Foreskin melanocyte (primary cell): ENCODE measurements at places on chromosomes 7 and 10.

DNA sequence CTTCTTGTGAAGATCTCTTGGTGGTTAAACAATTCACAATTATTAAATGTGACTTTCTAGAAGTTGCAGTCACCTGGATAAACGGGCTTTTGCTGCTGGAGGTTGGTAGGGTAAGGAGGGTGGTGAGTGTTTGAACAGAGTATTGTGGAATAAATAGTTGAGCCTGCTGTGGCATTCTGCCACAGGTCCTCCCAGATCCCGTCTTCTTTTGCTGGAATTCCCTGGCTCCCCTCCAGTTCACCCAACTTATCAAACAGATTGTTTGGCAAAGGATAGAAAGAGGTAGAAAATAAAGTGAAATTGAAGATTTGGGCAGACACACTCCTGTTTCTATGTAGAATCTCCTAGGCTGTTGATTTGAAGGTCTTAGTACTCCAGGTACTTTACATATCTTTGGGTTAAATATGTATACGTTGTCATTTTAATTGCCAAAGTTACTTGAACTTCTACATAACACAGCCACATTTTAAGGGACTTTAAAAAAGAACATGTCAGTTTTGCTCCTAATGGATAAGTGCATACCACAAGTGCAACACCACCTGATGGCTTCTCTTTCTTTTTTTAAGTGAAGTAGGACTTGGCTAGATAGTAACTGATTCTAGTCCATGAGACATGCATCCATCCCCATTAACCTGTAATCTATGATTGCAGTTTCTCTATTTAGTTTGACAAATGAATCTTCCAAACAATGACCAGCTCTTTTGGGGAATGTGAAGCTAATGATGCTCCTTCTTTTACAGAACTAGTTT is 83.0 kb downstream of the ARL4A start:
- no peak for DNase-seq

GRCh38 chr7:34096198-34096651 is 190.9 kb downstream of the BMPER start:
- no peak for DNase-seq

- DNase-seq: no peak
Measured at GRCh38 chr7:116548506-116548905, 23.7 kb downstream of the CAV1 start.

- DNase-seq: peak; percentile 47
Measured at GRCh38 chr10:98269435-98269912, 1.5 kb upstream of the LOXL4 start.

DNA sequence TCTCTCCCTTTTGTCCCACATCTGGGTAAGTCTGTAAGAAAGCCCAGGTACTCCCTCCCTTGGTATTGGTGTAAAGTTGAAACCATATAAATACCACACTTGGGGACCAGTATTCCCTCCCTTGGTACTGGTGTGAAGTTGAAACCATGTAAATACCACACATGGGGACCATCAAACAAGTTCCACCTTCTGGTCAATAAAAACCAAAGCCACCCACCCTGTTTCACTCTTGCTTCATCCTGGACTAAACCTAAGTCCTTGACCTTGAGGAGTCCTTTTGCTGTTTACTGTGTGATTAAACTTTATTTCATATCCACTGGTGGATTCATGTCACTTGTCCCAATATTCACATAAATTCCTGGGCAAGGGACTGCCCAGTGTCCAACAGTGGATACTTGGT is 8.4 kb downstream of the P4HA1 start:
- DNase-seq: no peak

GRCh38 chr7:124072603-124073309 is 39.9 kb upstream of the TMEM229A start:
- peak; percentile 67 for DNase-seq

- peak; percentile 80 for DNase-seq
Measured at GRCh38 chr10:88979153-88979562, 11.4 kb upstream of the FAS start.

DNA sequence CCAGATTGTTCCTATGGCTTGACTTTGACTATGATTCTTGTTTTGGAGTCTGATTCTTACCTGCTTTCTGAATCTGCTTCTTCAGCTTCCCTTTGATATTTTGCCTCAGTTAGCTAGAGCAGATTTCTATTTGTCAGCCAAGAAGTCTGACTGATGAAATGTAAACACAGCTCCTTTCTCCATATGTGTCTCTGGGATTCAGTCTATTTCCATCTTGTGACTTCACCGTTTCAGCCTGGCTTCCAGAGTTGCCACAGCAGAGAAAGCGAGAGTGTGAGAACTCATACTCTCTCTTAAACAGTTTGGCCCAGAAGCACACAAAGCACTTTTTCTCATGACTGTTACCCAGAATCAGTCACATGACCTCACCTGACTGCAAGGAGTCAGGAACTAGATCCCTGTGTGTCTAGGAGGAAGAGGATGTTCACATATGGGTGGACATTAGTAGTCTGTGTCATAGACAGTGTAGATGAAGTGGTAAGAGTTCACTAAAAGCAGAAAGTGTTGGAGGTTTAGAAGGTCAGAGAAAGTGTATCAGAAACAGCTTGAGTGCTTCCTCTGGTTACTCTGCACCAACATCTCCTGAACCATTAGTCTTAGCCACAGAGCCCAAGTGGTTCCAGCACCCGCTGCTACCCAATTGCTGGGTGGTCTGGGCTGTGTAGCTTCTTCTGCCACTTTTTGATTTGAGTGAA is 103.4 kb upstream of the CDK6 start:
- DNase-seq: no peak

DNA sequence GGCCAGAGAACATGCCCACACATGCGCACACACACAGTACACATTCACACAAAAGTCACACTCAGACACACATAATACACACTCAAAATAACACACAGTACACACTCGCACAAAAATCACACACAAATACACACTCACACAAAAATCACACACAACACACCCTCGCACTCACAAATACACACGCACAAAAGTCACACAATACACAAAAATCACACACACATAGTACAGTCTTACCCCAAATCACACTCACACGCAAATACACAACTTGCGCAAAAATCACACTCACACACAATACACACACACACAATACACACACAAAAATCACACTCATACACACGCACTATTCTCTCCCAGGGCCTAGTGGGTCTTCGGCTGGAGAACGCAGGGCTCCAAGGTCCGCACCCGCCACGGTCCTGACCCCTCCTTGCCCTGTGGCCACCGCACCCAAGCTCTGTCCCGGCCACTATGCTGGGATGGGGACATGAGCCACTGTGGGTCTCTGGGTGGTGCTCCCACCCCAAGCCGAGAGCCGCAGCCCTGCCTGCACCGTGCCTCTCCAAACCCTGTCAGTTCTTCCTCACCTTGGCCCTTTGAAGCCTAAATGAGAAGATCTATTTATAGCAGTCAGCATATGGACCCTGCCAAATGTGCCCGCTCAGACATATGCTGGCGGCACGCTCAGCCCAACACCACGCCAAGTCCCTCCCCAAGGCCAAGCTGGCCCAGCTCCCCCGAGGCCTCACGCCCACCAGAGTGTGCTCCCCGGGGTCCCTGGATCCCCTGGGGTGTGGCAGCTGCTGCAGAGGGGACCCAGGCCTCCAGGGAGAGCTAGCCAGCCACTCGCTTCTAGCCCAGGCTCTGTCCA is 55.9 kb downstream of the ELFN1 start:
- no peak for DNase-seq

DNA sequence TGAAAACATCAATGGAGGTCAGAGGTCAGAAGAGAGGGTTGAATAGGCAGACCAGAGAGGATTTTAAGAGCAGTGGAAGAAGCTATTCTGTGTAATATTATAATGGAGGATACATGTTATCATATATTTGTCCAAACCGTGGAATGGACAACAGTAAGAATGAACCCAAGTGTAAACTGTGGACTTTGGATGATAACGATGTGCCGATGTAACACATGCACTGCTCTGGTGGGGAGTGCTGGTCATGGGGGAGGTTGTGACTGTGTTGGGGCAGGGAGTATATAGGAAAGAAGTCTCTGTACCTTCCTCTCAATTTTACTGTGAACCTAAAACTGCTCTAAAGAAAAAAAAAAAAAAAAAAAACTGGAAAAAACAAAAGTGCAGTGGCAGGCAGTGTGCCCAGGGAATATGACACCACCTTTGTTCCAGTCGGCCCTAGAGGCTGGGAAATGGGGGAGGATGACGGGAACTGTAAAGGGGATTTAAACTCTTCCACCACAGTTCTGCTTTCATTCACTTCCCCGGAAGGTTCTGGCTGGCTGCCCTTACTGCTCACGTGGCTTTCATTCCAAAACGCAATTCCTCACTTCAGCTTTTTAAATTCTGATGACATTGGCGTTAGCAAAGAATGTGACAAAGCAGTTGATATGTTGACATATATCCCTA is 113.7 kb upstream of the ANKRD1 start:
- DNase-seq: peak; percentile 60

GRCh38 chr7:17619196-17619818 is 320.9 kb downstream of the AHR start:
- DNase-seq: no peak

GRCh38 chr7:156558198-156558597 is 82.4 kb upstream of the RNF32 start:
- DNase-seq: no peak

DNA sequence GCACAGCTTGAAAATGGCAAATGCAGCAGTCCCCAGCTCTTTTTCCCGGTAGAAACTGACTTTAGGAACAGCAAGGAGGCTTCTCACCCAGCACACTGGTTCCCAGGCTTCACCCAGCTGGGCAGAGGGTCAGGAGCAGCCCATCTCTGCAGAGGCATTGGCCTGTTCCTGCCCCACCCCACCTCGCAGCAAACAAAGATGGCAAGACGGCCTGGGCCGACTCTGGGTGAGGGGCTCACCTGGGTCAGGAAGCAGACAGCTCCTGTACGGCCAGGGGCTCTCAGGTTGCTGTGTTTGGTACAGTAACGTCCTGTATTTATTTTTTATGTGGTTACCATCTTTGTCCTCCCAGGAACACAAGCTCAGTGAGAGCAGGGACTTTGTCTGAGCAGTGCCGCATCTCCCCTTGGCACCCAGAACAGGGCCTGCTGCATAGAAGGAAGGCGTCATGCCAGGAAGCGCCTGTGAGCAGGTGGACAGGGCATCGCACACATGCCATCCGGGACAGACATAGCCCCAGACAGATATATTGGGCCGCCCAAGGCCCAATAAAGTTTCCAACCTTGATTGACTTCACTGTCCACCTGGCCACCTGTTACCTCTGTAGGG is 585.0 kb upstream of the FOXK1 start:
- DNase-seq: no peak

GRCh38 chr7:38323156-38323555 is 49.7 kb upstream of the TARP start:
- no peak for DNase-seq

DNA sequence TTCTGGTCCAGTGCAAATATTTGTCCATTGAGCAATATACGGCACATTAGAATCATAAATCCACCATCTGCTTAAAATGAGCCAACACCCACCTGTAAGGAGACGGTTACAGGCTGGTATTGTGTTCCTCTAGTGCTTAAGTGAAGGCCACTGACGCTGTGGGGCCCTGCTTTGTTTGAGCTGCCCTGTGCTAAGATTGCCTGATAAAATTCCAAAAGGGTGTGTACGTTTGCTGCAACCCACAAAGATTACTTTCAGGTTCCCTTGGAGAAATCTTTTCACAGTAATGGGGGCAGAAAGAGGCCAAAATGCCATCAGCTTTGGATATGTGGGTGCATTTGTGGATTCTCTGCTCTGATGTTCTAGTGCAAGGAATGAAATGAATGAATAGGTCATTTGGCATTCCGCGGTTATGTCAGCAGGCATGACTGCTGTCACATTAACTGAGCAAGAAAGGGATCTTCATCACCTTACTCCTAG is 34.4 kb downstream of the AGR3 start:
- no peak for DNase-seq

GRCh38 chr7:143299840-143300239 is 11.7 kb downstream of the CASP2 start:
- no peak for DNase-seq

- peak; percentile 70 for DNase-seq
Measured at GRCh38 chr10:29949411-29950011, 109.9 kb downstream of the JCAD start.

- DNase-seq: no peak
Measured at GRCh38 chr10:48450741-48451466, 144.4 kb downstream of the MAPK8 start.

DNA sequence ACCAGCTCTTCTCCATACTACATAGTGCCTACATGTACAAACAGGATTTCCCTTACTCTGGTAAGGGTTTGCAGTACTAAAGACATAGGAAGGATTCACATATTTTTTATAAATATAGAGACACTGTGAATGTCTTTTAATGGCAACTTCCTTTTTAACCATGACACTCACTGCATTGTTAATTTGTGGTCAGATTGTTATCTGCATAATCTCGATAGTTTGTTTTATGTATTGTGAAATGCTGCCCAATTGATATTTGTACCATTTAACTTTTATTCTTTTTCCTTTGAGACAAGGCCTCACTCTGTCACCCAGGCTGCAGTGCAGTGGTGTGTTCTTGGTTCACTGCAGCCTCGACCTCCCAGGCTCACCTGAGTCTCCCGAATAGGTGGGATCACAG is 39.7 kb downstream of the SP8 start:
- no peak for DNase-seq

DNA sequence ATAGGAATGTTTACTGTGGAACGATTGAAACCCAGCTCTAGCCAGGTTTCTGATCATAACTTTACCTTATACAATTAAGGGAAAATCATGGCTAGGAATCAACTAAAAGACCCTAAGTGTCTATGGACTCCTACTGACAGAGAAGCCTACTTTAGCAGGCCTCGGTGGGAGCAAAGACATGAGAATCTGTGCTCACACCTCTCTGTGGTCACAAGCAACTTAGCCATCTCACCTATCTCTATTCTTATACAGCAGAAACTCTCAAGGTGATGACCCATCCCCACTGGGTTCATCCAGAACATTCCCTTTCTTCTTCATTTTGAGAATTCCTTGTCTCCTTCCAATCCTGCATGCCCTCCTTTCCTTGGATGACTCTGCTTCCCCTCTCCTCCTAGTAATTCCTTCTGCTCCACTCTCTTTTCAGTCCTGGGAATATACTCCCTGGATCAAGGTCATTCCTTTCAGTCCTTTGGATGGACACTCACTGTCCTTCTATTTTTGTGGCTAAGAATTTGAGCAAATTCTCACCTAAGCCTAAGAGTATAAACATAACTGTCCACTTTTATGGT is 2.9 kb downstream of the BLNK start:
- no peak for DNase-seq

DNA sequence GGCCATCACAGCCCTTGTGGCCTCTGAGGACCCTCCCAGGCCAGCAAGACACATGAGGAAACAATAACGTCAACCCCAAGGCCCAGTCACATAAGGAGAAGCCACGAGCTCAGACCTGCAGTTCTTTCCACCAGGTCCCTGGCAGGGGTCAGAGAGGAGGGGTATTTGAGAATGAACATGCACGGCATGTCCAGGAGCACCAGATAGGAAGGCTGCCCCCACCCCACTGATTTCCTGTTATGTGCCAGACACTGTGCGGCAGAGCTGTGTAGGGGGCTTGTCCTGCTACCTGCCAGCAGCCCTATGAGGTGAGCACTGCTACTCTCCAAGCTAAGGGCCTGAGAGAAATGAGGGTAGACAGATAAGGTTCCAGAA is 40.7 kb upstream of the ZMIZ1 start:
- no peak for DNase-seq
